Central memory CD8-positive, alpha-beta T cell (primary cell): ENCODE measurements at places on chromosomes 11 and 22.

- no peak for DNase-seq
Observed at GRCh38 chr11:67700548-67701262, 26.3 kb upstream of the ALDH3B2 start.

DNA sequence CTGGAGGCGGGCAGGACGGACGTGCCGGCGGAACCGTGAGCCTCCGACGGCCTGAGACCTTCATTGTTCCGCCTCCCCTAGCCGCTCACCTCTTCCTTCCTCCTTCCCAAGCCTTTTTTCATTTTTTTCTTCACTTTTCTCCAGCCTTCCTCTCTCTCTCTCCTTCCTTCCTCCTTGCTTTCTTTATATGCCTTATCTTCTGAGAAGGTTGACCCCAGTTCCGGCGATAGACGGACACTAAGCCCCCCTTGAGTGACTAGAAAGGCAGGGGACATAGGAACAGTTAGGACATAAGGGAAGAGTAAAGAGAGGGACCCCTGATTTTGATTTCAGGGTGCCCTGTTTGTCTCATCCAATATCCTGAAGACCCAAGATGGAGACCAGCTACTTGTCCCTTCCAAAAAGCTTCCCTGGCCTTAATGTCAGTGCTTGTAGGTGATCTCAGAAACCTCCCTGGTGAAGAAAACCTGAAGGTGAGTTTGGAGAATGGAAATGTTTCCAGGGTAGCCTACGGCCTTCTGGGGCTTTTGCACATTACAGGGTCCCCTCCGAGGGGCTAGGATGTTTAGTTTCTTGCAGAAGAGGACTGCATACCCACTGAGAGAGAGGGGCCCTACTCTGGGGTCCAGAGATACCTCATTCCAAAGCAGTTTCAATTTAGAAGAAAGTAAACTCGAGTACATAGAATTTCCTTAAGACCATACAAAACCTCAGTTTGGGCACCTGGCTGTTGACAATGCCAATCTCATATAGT is 3.5 kb downstream of the ADM start:
- no peak for DNase-seq

- no peak for DNase-seq
Observed at GRCh38 chr11:105023003-105023402, at the start of gene CASP5. CASP5 (minus strand) TSS chr11:105023168; CDS start chr11:105023136, 32 bp downstream.

GRCh38 chr22:47853750-47854149 is 1091.3 kb downstream of the TBC1D22A start:
- no peak for DNase-seq

DNA sequence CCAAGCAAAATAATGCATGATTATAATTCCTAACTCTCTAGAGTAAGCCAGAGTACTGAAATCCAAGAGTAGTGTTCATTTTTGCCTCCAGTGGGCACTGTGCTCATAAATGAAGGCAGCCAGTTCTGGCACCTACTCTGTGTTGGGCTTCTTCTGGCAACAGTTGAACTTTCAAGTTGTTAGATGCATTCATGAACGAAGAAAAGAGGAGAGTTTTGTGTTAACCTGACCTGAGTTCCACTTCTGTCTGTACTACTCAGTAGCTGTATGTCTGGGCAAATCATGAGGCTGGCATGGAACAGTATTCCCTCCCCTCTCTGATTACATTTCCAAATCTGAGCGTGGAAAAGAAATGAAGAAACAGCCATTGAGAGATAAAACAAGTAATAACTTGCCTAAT is 20.3 kb upstream of the TENM4 start:
- DNase-seq: no peak

GRCh38 chr11:11864803-11865202 is 23.0 kb downstream of the USP47 start:
- DNase-seq: no peak

DNA sequence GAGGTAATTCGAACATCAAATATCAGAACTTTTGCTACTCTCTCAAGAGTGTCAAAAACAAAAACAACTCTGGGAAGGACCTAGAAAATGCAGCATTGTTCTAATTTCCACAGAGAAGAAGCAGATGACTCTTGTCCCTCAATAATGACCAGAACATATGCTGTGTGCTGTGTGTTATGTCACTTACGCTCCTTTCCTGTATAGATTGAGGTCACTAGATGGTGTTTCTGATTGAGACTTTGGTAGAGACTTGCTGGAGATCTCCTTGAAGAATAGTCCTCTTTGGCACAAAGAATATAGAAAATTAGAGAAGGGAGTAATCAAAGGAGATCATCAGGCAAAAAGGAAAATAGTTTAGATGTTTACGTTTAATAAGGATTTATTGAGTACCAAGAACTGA is 2.3 kb upstream of the SIK3 start:
- no peak for DNase-seq

GRCh38 chr22:43293655-43294392 is 49.3 kb downstream of the SCUBE1 start:
- DNase-seq: no peak

GRCh38 chr11:46686886-46687795 is 13.3 kb downstream of the ARHGAP1 start:
- DNase-seq: no peak

DNA sequence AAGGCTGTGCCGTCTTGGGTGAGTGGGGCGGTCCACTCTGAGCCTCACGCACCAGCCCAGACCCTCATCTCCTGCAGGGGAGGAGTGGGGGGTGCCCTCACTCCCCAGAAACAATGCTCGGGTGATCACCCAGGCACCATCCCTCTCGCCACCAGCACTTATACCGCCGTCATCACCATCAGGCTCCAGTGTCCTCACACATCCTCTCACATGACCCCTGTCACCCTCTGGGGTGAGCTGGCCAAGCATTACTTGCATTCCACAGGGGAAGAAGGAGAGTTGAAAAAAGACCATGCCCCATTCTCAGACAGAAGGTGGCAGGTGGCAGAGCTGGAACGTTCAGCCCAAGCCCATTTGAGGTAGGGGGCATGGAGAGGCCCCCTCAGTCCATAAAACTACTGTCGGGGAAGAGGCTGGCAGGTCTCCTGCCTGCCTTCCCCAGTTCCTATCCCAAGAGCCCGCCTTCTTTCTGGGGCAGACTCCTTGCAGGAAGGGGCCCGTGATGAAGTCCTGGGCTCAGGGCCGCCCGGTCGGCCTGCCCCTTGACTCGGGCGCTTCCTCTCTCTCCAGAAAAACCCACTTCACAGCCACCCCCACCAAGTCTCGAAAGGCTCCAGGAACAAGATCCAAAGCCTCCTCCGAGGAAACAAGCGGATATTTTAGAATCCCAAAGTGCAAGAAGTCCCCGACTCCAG is 153.3 kb downstream of the DSCAML1 start:
- no peak for DNase-seq

- no peak for DNase-seq
Observed at GRCh38 chr11:20162824-20163782, 2.8 kb upstream of the DBX1 start.

DNA sequence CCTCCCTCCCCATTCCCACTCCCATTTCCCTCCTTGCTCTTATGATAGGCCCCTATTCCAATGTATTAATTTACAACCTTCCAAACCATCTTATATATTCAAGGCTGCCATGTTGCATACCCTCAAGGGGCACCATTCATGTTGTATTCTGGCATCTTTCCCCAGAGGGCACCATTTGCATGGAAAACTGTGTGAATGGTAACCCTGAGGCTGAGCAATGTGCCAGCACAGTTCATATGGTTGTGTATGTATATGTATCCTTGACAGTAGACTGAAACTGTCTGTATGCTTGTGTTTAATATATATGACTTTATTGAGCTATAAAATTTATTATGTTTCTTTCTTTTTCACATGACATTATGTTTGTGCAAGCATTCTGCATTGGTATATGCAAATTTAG is 7.3 kb downstream of the RASSF10 start:
- no peak for DNase-seq

DNA sequence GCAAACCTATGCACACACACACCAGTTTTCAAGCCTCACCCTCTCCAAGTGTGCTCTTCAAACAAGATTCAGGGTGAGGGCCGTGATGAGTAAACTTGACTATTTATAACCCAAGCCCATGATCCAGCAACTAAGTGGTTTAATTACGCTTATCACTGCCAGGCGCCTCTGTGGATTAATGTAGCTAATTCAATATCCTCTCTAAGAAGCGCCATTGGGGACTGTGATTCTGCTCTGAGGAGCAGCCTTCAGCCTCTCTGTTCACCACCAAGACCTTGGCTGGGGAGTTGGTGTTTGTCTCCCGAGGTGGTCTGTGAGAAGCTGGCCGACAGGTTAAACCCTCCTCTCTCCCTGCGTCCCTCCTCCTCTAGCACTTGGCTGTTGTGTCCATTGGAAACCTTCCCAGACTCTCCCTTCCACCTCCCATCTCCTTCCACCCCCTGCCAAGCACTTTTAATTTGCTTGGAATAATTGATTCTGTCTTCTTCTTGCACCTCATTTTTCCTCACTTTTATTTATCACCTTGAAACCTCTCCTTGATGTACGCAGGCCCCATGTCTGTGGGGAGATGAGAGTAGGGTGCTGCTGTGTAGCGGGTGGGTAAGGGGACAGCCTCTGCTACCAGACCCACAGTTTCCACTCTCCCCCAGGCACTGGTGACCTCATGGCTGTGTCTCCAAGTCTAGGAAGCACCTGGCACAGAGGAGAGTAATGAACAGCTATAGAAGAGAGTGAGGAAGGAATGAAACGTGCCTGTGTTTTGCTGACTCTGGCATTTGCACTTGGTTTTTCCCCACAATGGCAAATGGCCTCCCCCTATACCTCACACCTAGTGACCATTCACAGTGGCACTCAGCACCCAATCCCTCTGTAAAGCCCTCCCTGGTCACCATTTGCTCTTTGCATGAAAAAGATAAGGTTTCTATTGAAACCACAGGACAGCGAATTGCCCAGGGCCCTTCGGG is 236.6 kb downstream of the GRIK4 start:
- no peak for DNase-seq

- DNase-seq: no peak
Observed at GRCh38 chr11:33867996-33868646, 23.8 kb downstream of the LMO2 start.

- DNase-seq: no peak
Observed at GRCh38 chr22:37631448-37632173, 7.9 kb upstream of the SH3BP1 start.

GRCh38 chr11:45896422-45896984 is 10.6 kb downstream of the FREY1 start:
- DNase-seq: no peak

GRCh38 chr11:69943066-69943465 is 123.8 kb upstream of the FGF3 start:
- DNase-seq: no peak

DNA sequence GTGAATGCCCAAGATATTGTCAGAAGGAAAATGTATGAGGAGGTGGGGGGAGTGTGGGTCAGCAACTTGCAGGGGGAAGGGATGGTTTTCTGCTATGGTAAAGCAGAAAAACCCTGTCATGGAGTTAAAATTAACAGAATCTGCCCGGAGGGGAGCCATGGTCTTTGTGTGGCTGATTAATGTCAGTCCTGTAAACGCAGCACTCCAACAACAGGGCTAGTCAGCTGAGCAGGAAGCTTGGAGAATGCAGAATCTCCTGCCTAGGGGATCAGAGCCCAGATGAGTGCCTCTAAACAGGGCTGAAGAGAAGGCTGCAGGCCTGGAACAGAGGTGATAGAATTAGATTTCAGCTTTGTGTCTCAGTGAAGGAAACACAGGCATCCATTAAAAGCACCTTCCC is 140.9 kb upstream of the MTNR1B start:
- no peak for DNase-seq

DNA sequence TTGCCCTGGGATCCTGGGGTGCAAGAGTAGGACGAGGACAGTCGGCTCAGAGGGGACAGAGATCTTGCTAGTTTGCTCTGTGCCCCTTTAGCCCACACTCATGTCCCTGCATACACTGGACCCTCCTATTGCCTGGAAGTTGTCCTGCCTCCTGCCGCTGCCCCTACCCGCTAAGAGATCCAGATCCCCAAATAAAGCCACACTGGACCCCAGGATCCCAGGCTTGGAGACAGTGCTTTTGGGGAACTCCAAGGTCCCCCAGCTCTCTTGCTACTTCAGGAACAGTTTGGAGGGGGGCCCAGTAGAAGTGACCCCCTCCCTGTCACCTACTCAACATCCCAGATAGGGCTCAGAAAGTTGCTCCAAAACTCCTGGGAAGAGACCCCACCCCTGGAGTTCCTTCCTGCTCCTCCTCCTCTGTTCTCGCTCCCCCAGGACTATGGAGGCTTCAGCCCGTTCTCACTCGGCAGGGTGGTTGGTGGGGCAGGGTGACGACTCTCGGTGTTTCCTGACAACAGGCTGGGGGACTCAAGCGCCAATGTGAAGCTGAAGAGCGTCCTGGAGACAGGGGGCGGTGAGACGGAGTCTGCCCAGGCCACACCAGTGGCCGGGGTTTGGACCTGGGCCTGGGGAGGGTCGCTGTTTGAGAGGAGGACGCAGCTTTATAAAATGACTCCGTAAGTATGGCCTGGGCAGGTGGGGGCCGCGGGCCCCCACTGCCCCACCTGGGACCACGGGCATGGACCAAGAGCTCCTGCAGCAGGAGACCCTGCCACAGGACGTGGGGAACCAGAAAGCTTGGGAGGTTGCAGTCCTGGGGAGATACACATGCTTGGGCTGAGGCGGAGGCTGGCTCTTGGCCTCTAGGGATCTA is 19.2 kb upstream of the TUB start:
- no peak for DNase-seq
